ENCODE measurements at places on chromosomes 1 and 21.

DNA sequence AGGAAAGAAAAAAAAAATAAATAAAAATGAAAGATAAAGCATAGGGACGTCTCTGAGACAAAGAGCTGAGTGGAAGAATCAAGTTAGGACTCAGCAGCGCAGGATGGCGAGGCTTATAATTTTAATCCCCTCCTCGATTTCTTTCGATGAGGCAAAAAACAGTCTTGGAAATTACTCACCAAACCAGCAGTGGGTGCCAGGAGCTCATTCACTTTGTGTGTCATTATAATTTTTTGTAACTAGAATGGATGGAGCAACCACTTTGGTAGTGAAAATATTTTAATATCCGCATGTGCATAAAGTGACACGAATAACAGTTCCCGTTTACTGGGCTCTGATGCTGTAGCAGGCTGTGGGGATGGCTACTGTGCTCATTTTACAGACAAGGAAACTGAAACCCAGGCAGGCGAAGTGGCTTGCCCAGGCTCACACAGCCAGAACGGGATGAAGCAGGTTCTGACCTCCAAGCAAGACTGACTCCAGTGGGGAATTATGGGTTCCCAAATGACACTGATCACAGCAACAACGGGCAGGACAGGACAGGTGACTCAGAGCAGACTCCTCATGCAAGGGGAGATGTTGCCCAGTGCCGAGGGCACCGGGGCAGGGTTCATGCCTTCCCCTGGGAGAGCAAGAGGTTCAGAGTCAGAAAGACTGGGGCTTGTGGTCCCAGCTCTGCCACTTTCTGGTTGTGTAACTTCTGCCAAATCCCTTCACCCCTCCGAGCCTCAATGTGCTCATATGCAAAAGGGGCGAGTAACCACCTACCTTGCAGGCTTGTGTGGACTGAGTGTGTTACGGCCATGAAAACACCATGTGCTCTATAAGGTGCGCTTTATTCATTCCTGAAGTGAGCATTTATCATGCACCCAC is 63.6 kb downstream of the RUNX3 start:
- DNase-seq = no peak

DNA sequence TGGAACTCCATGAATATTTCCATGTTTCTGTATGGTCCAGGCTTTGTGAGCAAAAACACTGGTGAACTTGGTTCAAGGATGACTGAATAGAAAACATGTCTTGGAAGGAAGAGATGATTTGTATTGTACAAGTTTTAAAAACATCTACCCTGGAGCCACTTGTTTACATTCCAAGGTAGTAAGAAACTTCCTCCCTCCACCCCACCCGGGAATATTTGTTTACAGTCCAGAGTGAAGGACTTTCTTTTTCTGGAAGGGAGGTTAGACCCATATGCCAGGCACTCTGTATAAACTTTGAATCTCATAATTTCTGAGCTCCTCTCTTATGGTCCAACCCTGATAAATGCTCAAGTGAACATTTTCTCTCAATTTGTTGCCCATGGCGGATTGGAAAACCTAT is 323.3 kb upstream of the LYPLAL1 start:
- DNase-seq = peak; percentile 28

GRCh38 chr21:41045534-41046268 is 122.3 kb upstream of the BACE2 start:
- DNase-seq = no peak

DNA sequence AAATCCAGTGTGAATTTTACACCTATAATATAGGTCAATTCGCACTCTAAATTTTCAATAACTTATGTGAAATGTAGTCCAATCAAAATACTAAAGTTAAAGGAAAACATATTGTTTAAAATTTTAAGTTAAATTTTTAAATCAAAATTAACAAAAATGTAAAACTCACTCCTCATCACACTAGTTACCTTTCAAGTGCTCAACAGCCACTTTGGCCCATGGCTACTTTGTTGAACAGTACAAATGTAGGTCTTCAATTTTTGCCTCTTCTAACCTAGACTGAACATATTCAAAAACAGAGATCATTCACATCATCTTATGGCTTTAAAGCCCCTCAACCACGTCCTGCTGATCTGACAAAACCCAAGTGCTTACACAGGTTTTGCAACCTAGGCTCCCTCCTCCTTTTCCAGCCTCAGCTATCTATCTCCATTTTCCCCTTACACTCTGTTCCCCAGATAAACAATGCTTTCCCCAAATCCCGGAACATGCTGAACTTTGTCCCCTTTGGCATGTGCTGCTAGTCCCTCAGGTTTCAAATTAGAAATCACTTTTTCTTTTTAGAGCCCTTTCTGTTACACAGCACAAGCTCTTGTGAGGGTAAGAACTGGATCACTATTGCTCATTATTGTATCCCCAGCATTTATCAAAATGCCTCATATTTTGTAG is 110.6 kb downstream of the AKT3 start:
- DNase-seq = no peak

- DNase-seq = no peak
These were observed 12.4 kb downstream of the C1orf116 start for GRCh38 chr1:207020065-207020708.

DNA sequence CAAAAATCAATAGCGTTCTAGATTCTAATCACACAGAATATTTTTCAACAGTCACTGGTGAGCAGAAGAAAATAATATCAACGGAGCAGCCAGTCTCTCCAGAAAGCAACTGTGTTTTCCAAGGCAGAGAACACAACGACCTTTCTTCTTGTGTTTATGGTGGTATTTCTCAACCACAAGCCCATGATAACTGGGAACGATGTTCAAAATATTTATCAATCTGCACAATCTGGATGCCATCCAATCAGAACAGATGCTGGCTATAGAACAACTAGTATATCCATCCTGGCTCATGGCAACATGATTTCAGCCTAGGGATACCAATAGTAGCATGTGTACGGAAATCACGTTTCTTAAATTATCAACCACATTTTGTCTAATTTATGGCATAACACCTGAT is 162.7 kb upstream of the RUNX1 start:
- peak; percentile 97 for DNase-seq

DNA sequence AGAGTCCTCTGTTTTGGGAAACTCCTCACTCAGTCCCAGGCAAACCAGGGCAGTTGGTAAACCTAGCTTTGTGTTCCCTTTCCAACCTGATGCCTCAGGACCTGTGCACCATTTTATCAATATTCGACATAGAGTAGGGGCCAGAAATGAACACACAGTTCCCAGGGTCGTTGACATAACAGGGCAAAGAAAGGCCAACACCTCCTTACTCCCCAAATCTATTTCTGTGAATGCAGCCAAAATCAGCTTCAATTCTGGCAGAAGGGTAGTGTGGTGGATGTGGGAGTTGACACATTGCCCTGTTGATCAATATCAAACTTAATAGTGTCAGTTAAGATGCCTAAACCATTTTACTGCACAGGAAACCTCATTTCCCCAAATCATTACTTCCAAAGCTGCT is 104.6 kb upstream of the SPATA6 start:
- DNase-seq = no peak

GRCh38 chr21:45466330-45467220 is 61.6 kb downstream of the COL18A1 start:
- no peak for DNase-seq

- no peak for DNase-seq
These were observed 79.7 kb downstream of the GALNT2 start for GRCh38 chr1:230146709-230147108.

DNA sequence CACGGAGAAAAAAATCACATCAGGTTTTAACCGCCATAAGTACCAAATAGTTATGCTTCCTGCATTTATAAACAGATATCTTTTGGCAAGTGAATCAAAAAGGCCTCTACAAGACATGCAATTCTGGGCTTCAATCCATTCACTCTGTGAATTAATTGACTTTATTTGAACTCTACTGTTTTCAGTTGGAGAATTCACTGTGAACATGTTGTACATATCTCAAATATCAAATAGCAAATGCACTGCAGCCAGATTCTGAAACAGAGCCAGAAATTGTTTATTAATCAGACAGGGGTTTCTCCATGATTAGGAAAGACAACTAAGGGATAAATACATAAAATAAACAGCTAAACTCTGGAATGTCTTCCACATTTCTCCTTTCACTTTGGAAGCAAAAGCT is 445.4 kb upstream of the NFIA start:
- DNase-seq = peak; percentile 4

GRCh38 chr1:10648689-10649516 is 147.5 kb downstream of the CASZ1 start:
- no peak for DNase-seq

DNA sequence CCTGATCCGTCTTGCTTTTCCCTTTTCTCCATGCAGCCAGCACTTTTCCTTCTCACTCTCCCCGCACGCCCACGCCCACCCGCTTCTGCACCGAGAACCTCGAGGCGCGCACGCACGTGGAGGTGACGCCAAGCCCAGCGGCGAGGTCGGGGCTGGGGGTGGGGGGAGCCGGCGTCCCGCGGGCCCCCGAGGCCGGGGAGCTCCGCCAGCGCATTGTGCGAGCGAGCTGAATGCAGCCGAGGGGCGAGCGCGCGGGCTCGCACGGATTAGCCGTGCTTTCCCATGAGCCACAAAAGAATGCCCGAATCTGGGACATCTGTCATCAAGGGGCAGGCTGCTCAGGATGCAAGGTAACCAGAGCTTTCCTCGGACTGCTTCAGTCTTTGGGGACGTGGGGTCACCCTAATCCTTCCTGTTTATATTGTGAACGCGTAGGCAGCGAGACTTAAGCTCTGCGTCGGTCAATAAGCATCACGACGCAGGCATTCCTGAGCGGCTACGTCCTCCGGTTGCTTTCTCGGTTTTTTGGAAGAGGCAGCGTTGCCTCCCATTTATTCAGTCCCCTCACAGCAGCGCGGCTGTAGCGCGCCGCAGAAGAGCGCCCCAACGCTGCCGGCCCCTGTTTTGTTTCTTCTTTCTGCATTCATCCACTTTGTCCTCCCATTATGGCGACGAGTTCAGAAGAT is 67.3 kb upstream of the AKT3 start:
- peak; percentile 89 for DNase-seq

DNA sequence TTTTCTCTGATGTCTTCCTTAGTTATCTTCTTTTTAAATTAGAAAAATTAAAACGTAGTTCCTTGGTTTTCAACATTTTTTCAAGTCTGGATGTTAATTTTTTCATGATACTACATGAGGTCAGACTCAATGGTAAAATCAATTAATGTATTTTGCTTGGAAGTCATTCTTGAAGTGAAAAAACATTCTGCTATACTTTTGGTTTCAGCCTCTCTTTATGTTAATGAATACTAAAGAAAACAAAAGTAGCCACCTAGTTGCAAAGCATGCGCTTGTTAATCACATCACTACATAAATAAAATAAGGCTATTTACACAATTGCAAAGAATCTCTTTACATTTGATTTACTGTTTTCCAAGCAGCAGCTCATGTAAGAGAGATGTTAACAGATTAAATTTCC is 170.4 kb downstream of the LIPI start:
- DNase-seq = no peak

DNA sequence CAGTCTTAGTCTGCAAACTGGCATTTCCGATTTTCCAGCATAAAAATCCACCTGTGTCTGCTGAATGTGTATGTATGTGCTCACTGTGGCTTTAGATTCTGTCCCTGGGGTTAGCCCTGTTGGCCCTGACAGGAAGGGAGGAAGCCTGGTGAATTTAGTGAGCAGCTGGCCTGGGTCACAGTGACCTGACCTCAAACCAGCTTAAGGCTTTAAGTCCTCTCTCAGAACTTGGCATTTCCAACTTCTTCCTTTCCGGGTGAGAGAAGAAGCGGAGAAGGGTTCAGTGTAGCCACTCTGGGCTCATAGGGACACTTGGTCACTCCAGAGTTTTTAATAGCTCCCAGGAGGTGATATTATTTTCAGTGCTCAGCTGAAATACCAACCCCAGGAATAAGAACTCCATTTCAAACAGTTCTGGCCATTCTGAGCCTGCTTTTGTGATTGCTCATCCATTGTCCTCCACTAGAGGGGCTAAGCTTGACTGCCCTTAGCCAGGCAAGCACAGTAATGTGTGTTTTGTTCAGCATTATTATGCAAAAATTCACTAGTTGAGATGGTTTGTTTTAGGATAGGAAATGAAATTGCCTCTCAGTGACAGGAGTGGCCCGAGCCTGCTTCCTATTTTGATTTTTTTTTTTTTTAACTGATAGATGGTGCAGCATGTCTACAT is 2.5 kb upstream of the OLFML3 start:
- peak; percentile 61 for DNase-seq

DNA sequence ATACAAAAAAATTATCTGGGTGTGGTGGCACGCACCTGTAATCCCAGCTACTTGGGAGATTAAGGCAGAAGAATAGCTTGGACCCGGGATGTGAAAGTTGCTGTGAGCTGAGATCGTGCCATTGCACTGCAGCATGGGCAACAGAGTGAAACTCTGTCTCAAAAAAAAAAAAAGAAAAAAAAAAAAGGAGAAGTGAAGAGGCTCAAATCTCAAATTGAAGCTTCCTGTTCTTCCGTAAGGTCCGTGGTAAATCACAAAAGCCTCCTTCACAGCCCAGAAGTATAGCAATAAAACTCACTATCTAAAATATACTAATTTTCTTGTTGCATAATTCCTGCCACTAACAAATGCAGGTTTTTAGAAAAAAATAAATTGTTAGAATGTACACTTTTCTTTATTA is 498.2 kb upstream of the BRINP3 start:
- no peak for DNase-seq

- no peak for DNase-seq
These were observed 7.4 kb downstream of the CLEC20A start for GRCh38 chr1:178489399-178489798.

- no peak for DNase-seq
These were observed 808.6 kb downstream of the USP25 start for GRCh38 chr21:16538405-16538804.

DNA sequence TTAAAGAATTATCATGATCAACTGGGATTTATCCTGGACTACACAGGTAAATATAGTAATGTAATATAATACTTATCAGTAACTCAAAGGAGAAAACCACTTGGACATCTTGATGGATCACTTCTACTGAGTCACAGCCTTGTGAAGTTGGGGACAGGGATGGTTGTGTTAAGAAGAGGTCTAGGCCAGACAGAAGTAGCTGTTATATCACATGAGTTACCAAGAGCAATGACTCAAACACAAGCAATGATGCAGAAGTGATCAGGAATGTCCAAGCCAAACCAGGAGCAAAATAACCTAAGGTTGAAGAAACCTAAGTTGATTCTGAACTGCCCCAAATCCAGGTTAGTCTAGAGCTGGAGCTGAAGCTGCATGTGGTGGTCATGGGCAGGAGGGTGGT is 424.5 kb upstream of the DAB1 start:
- peak; percentile 96 for DNase-seq

GRCh38 chr1:2504949-2505272 is 21.5 kb downstream of the PANK4 start:
- DNase-seq = no peak

- peak; percentile 28 for DNase-seq
These were observed 863 bp downstream of the TARBP1 start for GRCh38 chr1:234478152-234478480.

DNA sequence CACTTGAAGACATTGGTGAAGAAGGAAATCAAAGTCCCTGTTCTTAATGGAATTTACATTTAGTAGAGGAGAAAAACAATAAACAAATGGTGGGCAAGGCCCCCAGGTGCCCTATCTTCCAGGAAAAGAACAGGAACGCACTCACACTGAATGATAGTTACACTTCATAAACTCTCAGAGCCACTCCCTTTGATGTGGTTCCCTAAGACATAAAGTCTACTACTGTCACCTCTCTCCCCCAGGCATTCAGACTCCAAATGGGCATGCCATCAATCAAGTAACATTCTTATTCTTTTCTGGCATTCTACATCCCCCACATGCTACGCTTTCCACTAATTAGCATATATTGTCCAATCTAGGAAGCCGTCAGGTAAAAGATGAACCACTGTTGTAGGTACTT is 36.6 kb upstream of the PIGC start:
- no peak for DNase-seq
